Upper lobe of left lung (tissue), 6 donors: ENCODE measurements at places on chromosomes 1 and 21. TPM values are rescaled to one million over a fixed set of nuclear protein-coding genes. Genes with fewer than 3 reads are reported as not detected.
A peak's percentile ranks its signal among the peaks of the same experiment; 100 is the strongest.

Gene ARTN
- 1.0 TPM for total RNA-seq

Gene PPM1J
- total RNA-seq = 0.55 TPM

Gene LCE1D
- total RNA-seq = not detected

GRCh38 chr1:110647254-110647891 lies 27.4 kb downstream of the KCNA3 start:
- H3K4me3 ChIP-seq = no peak overlapping the region
- H3K27ac ChIP-seq = peak overlapping the region; percentile 61
- no peak for DNase-seq
- H3K36me3 ChIP-seq = no peaks in the 10 kb centered on the region

- H3K4me3 ChIP-seq = no peak overlapping the region
- H3K27me3 ChIP-seq = no peaks in the 10 kb centered on the region
- H3K36me3 ChIP-seq = no peaks in the 10 kb centered on the region
- no peaks in the 10 kb centered on the region for H3K4me1 ChIP-seq
- no peak for DNase-seq
- H3K27ac ChIP-seq = no peak overlapping the region
Observed at GRCh38 chr1:179510038-179510437, 65.7 kb downstream of the NPHS2 start.

- H3K27ac ChIP-seq = no peak overlapping the region
- no peaks in the 10 kb centered on the region for H3K27me3 ChIP-seq
- no peak overlapping the region for H3K4me3 ChIP-seq
- H3K36me3 ChIP-seq = no peaks in the 10 kb centered on the region
- DNase-seq = no peak
Observed at GRCh38 chr1:59195151-59195550, 101.7 kb upstream of the FGGY start.

DNA sequence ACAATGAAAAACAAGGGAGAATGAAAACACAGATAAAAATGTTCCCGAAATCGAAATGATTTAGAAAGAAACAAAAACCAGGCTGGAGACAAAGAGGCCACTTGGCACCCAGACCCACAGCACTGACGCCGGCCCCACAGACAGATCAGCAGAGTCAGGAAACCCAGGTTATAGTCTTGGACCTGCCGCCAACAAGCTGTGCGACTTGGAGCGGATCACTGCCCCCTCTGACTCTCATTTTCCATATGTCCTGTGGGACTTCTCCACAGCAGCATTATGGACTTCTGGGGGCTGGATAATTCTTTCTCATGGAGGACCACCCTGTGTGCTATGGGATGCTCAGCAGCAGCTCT lies 72.4 kb downstream of the MATN1 start:
- H3K36me3 ChIP-seq = no peaks in the 10 kb centered on the region
- no peak for DNase-seq
- no peaks in the 10 kb centered on the region for H3K27me3 ChIP-seq
- H3K4me3 ChIP-seq = no peak overlapping the region

DNA sequence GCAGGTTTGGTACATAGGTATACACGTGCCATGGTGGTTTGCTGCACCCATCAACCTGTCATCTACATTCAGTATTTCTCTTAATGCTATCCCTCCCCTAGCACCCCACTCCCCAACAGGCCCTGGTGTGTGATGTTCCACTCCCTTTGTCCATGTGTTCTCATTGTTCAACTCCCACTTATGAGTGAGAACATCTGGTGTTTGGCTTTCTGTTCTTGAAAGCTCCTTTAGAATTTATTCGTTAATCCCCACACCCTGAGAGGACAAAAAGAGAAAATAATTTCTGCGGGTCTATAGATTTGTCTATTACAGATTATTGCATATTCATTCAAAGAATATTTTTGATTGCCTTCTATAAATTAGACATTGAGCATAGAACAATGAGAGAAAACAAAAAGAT lies 455.5 kb downstream of the PLPP3 start:
- no peaks in the 10 kb centered on the region for H3K4me1 ChIP-seq
- no peaks in the 10 kb centered on the region for H3K27me3 ChIP-seq
- H3K27ac ChIP-seq = no peak overlapping the region
- no peaks in the 10 kb centered on the region for H3K36me3 ChIP-seq
- H3K4me3 ChIP-seq = no peak overlapping the region
- no peak for DNase-seq

DNA sequence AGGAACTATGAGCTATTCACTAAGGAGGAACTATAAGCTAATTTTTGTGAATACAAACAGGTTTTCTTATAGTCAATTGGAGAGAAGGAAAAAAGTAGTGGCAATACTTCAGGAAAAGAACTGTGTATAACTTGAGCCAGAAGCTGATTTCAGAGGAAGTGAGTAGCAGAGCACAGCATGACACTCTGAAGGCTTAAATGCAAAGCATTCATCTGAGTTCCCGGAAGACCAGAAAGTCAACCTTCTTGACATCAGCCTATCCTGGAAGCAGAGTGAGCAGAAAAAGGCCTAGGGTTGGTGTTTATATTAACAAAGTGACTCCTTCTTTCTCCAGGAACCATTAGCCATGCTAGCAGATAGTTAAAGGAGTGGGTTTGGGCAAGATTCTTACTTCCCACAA lies 545.2 kb downstream of the MRPL39 start:
- H3K4me1 ChIP-seq = no peaks in the 10 kb centered on the region
- H3K4me3 ChIP-seq = no peak overlapping the region
- no peak overlapping the region for H3K27ac ChIP-seq
- no peak for DNase-seq

DNA sequence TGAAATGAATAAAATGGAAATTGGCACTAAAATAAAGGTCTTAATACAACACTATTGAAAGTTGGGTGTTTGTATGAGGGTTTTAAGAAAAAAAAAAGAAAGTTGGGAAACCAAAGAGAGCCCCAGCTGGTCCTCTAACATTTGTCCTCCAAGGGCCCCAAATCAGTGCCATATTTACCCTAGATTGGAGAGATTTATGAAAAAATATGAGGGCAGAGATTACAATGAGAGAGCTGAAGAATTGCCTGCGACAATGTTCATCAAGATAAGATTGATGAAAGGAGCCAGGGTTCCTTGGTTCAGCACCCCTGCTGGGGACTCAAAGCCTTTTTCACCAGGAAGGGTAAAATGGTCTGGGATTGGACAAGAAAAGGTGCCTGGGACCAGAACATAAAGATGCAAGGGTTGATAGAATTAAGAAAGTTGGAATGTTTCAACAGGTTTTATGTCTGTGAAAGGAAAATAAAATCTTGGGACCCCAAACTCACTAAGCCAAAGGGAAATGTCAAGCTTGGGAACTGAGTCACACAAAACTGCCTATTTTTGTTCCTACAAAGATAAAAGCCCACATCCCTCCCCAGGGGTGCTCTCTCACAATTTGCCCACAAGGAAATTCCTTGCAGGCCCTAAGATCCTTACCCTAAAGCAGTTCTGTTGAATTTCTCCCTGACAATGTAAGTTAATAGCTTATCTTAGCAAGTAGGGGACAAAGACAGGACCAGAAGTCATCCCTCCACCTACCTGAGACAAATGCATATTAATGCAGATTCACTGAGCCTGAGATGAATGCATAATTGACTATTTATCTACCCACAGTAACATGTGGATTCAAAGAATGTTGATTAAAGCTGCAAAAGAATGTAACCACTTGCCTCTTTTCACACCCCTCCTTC lies 26.8 kb downstream of the CBR1 start:
- no peak overlapping the region for H3K27ac ChIP-seq
- no peaks in the 10 kb centered on the region for H3K36me3 ChIP-seq
- no peak for DNase-seq
- H3K4me3 ChIP-seq = no peak overlapping the region
- H3K4me1 ChIP-seq = no peaks in the 10 kb centered on the region
- H3K27me3 ChIP-seq = no peaks in the 10 kb centered on the region

DNA sequence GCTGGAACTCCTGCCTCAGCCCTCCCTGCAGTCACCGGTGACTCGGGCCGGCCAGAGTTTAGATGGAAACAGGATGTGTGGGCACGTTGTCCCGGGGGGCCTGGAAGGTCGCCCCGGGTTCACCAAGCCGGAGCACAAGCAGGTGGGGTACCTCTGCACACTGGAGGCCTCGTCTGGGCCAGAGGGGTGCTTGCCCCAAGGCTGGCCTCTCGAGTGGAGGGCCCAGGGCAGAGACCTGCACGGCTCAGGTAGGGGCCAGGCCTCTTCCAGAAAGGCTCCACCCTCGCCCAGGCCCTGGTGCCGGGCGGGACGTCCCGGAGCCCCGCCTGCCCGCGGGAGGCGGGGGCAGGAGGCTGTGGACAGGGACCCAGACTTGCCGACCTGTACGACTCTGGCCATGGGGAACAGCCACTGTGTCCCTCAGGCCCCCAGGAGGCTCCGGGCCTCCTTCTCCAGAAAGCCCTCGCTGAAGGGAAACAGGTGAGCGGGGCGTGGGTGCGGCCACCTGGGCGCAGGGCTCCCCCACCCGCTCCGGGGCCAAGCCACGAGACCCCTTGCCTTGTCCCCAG lies at the start of gene PLEKHN1:
PLEKHN1 (plus strand) TSS at position 348 of the 569 bp plus-strand sequence; CDS start at position 398, 50 bp downstream.
- DNase-seq = peak; percentile 62
- peak within 1 kb of the TSS; percentile 72 for H3K4me3 ChIP-seq
- H3K4me1 ChIP-seq = peaks cover 15% of the 10 kb centered on the region
- H3K27ac ChIP-seq = peak within 1 kb of the TSS; percentile 82
- H3K36me3 ChIP-seq = peaks cover 5% of the 10 kb centered on the region
- peaks cover 12% of the 10 kb centered on the region for H3K27me3 ChIP-seq

GRCh38 chr1:24773618-24774017 lies 28.4 kb downstream of the CLIC4 start:
- H3K36me3 ChIP-seq = no peaks in the 10 kb centered on the region
- no peak for DNase-seq
- H3K4me3 ChIP-seq = no peak overlapping the region
- H3K27ac ChIP-seq = no peak overlapping the region
- H3K4me1 ChIP-seq = peaks cover 33% of the 10 kb centered on the region
- H3K27me3 ChIP-seq = no peaks in the 10 kb centered on the region

- H3K4me1 ChIP-seq = no peaks in the 10 kb centered on the region
- H3K27ac ChIP-seq = no peak overlapping the region
- no peak for DNase-seq
Observed at GRCh38 chr1:2372551-2373490, 18.5 kb downstream of the MORN1 start.

DNA sequence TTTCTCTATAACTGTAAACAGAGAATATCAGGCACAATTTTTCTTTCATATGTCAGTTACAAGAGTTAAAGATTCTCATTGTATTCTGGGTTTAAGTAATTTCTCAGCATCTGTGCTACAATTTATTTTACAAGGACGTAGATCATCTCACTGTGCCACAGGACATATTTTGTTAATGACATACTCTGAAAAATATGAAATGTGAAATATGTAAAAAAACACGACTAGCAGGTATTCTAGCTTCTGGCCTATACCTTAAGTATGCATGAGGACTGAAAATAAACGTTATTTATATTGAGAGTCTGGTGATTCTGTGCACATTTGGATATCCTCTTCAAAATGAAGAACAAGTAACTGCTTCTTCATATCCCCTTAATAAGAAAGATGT lies 308.8 kb downstream of the BRINP3 start:
- H3K36me3 ChIP-seq = no peaks in the 10 kb centered on the region
- H3K4me3 ChIP-seq = no peak overlapping the region
- no peaks in the 10 kb centered on the region for H3K27me3 ChIP-seq
- H3K27ac ChIP-seq = no peak overlapping the region
- no peaks in the 10 kb centered on the region for H3K4me1 ChIP-seq
- no peak for DNase-seq

GRCh38 chr1:97758541-97759057 lies 162.2 kb downstream of the DPYD start:
- no peak overlapping the region for H3K27ac ChIP-seq
- H3K36me3 ChIP-seq = no peaks in the 10 kb centered on the region
- no peaks in the 10 kb centered on the region for H3K27me3 ChIP-seq
- no peak overlapping the region for H3K4me3 ChIP-seq
- no peak for DNase-seq

DNA sequence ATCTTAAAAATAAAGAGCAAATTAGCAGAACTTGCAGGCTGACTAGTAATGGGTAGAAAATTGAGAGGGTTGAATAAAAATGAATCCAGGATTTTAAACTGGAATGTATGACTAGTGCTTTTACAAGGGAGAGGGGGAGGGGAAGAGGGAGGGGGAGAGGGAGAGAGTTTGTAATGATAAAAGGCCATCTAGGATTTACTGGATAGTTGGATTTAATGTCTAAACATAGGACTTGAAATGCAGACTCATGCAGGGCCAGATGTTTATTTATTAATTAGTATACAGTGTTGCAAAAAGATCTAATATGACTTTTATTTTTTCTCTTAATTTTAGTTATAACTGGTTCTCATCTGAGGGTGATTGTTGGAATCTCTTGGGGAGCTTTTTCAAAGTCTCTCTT lies 4.3 kb downstream of the ZNF326 start:
- no peak overlapping the region for H3K27ac ChIP-seq
- no peak for DNase-seq
- no peaks in the 10 kb centered on the region for H3K36me3 ChIP-seq
- H3K27me3 ChIP-seq = no peaks in the 10 kb centered on the region
- peaks cover 14% of the 10 kb centered on the region for H3K4me1 ChIP-seq
- no peak overlapping the region for H3K4me3 ChIP-seq

DNA sequence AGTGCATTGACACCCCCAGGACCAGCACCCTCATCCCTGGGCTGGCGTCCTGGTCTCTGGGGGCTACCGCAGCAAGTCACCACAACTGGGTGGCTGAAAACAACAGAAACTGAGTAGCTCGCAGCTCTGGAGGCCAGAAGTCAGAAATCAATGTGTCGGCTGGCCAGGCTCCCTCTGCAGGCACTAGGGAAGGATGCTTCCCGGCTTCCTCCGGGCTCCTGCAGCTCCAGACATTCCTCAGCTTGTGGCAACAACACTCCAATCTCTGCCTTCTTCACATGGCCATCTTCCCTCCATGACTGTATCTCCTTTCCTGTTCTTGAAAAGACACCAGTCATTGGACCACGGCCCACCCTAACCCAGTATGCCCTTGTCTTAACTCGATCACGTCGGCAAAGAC lies 224.2 kb downstream of the NPHP4 start:
- no peaks in the 10 kb centered on the region for H3K27me3 ChIP-seq
- no peak overlapping the region for H3K27ac ChIP-seq
- no peak overlapping the region for H3K4me3 ChIP-seq

DNA sequence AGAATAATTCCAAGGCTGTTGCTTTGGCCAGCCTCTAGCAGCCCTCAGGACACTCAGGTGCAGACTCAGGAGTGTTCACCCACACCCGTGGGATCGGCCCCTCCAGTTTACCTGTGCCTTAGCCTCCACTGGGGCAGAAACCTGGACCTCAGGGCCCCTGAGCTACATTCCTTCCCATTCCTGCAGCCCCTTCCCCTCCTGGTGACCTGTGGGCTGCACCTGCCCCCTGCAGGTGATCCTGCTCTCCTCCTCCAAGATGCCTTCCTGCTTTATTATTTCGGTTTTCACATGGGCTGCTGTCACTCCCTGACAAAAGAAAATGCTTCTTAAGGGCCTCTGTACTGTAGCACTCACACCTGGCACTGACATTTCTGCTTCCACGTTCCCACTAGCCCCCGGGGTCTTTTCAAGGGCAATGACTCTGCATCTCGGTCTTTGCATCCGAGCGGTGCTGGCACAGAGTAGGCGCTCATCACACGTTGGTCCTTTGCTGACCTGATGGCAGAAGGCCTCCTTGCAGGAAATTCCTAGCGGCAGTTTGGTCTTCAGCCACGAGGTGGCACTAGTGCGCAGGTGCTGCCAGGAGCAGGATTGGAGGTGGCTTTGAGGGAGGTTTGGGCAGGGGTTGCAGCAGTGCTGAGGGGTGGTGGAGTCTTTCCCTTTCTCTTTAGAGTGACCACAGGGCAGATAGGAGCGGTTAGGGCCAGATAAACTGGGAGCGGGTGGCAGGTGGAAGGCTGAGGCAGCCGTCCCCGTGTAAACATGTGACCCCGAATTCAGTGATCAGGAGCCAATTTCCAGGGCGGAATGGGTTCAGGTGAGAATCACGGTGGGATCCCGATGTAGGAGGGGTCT lies 25.3 kb upstream of the ETV3 start:
- H3K27me3 ChIP-seq = no peaks in the 10 kb centered on the region
- H3K36me3 ChIP-seq = no peaks in the 10 kb centered on the region
